Fibroblast of the conjunctiva (primary cell): ENCODE measurements at places on chromosomes 7 and 10.

DNA sequence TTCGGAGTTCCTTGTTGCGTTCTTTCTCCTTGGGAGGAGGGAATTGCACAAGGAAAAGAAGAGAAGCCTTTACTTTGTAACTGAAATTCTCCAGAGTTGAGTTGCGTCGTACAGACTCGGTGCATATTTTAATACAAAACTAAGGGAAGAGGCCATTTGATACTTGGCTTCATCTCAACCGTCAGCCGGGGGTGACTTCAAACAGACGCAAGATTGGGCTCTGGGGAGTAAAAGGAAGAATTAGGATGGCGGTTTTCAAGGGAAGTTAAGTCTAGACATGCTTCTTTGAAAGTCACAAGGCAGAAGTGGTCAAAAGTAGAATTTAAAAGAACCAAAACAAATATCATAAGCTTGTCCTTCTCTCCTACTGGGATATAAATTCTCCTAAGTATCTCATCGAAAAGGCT, 1.6 kb downstream of the PRR15 start:
- DNase-seq = no peak

DNA sequence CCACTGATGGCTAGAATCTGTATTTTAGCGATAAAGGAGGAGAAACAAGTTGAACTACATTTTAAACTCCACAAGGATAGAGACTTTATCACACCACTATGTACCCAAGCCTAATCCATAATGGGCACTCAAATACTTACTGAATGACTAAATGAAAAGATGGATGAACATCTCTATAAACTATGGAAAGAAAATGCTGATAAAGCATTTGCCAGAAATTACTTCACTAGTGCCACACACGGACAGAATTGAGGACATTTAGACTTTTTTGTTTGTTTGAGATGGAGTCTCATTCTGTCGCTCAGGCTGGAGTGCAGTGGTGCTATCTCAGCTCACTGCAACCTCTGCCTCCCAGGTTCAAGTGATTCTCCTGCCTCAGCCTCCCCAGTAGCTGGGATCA, 1.7 kb upstream of the NSUN6 start:
- no peak for DNase-seq

DNA sequence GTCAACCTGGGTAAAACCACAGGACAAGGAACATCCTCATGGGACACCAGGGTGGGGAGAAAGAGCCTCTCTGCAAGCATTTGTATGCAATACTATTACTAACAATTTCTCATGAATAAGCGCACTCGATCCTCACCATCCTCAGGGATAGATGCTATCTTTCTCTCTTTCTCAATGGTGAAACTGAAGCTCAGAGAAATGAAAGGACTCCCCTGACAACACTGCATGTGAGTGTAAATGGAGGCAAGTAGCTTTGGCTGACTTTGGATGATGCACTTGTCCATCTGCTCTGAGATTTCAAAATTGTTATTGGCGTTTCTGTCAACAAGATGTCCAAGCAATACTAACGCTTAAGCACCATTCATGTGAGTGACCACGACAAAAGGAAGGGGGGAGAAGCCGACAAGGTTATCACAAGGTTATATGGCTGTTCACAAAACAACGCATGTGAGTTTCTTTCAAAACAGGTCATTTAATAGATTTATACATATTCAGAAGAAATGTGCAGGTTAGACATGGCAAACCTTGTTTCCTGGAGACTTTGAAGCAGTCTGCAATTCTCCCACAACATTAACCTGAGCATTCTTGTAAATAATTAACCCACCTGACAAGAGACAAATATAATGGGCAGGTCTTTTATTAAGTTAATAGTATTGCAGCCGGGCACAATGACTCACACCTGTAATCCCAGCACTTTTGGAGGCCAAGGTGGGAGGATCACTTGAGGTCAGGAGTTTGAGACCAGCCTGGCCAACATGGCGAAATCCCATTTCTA, 54.0 kb downstream of the IFIT5 start:
- no peak for DNase-seq

- DNase-seq = no peak
Measured at GRCh38 chr10:78894089-78894840, 174.5 kb upstream of the ZMIZ1 start.

- no peak for DNase-seq
Measured at GRCh38 chr10:94443047-94443446, 40.7 kb downstream of the TBC1D12 start.

DNA sequence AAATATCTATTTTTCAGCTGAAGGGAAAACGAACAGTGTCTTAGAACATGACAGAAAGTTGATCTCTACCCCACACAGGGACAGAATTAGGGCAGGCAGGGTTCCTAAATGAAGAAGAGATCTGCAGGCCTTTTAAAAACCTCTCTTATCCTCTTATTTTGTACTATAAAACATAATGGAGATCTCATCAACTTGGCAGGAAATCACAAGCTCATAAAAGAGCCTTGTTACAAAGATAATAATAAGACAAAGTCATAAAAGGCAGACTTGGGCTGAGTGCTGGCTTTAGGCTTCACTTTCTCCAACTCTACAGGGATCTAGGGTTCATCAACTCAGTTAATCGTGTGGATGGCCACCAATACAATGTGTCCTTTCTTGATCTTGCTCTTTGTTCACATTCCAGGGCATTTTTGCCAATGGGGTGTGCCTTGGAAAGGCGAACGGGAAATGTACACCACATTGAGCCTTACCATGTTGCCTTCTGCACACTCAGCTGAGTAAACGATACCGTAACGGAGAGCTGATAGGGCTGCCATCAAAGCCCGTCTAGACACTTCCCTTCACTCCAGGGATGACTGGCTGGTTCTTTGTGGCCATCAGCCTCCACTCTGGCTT, 7.1 kb upstream of the TEX36 start:
- DNase-seq = no peak
